Endothelial cell (in vitro differentiated cells): ENCODE measurements at places on chromosomes 7 and 10. TPM values are rescaled to one million over a fixed set of nuclear protein-coding genes. Genes with fewer than 3 reads are reported as not detected.

PNLIP gene
- total RNA-seq, result not detected

SRI gene
- 182 TPM for total RNA-seq

HOXA4 gene
- total RNA-seq, result 0.31 TPM

- no peak for DNase-seq
Measured at GRCh38 chr7:104048055-104048454, 58.6 kb upstream of the RELN start.

DNA sequence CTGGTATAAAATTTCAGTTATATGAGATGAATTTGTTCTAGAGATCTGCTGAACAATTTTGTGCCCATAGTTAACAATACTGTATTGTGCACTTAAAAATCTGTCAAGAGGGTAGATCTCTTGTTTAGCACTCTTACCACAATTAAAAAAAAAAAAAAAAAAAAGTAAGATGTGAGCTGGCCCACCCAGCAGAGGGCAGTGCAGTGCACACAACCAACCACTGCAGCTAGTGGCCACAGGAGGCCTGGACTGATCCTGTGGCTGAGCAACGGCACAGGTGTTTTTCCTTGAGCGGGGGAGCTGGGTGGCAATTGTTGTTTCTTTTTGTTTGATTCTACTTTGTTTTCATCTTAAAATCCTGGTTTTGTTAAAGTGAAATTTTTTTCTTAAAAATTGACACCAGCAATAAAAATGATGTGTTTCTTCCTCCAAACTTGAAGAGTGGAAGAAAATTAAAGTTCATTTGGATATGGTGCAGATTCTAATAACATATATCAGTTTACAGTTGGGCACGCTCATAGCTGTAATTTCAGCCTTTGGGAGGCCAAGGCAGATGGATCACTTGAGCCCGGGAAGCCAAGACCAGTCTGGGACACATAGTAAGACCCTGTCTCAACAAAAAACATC is 171.1 kb upstream of the TBX20 start:
- DNase-seq, result peak; percentile 71

DNA sequence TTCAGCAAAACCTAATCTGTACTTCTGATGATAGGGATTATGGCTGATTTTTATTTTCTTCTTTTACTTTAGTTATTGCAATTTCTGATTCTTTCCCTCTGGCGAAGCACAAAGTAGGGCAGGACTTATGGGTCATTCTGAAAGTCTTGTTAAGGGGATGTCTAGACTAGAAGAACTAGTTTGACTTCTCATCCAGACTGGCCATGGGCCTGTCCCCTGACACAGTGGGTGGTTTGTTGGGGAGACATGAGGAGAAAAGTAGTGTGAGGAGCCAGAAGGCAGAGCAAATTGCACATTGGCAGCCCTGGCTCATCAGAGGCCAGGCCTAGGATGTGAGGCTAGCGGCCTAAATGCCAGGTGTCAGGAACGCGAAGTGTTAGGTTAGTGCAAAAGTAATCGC is 152.8 kb downstream of the RTKN2 start:
- DNase-seq, result no peak

DNA sequence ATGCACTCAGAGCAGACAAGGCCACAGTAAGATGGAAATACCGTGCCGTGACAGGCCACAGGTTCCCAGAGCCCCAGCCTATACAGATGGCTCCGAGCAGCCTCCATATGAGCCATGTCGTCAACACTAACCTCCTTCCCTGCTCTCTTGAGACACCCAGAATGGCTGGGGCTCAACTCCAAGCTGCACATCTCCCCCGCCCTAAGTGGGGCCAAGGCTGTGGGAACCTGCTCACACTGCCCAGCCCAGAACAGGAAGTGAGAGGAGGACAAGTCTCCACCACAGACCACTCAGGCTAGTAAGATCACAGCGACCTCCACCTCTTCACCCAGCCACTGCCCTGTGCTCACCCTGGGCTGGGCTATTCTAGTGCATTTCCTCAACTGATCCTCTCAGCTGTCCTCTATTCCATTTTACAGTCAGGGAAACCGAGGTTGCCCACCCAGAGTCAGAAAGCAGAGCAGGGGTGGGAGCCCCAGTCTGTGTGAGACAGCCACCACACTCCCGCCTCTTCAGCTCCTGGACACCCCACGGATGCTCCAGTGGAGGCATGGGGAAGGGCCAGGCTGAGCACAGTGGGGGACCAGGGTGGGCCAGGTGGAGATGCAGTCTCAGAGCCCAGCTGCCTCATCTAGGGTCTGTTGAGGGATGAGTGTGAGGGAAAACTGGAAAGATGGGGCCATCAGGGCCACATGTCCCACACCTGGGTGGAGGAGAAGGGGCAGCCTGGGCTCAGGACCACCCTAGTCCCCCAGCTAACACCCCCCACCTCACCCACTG is 11.6 kb downstream of the GRID1 start:
- no peak for DNase-seq
